ENCODE measurements at places on chromosomes 3 and 15. TPM values are rescaled to one million over a fixed set of nuclear protein-coding genes. Genes with fewer than 3 reads are reported as not detected.

DNA sequence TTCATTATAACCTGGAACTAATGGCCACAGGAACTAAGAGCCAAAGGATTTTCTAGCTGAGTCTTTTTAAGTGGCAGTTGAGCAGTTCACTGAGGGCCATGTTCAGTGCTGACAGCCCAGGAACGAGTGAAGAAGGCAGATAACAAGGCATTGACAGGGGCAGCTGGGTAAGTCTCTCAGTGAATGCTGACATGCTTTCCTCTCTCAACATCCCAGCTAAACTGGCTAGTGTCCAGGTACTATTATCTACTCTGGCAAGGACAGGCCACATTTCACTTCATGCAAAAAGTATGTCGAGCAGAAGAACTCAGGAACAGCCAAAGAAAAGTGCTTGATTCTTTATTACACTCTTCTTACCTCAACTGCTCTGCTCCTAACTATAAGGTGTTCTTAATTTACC lies 515.9 kb downstream of the NLGN1 start:
- no peak for DNase-seq

- no peak for DNase-seq
Observed at GRCh38 chr3:74639681-74640080, 25.2 kb upstream of the CNTN3 start.

DNA sequence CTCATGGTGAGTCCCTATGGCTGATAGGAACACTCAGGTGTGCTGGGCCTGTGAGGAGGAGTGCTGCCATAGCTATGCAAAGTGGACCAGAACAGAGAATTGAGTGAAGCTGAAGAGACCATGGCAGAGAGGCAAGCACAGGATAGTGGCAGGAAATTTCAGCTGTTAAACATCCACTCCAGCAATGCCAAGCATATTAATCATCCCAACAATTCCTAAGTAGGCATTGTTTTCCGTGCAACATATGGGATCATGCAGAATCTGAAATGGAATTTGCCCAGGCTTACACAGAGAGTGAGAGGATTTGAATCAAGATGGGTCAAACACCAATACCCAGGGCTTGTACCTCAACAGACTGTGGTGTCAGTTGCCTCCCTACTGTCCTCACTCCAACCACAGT lies 582.6 kb upstream of the UBE2E2 start:
- DNase-seq: no peak

DNA sequence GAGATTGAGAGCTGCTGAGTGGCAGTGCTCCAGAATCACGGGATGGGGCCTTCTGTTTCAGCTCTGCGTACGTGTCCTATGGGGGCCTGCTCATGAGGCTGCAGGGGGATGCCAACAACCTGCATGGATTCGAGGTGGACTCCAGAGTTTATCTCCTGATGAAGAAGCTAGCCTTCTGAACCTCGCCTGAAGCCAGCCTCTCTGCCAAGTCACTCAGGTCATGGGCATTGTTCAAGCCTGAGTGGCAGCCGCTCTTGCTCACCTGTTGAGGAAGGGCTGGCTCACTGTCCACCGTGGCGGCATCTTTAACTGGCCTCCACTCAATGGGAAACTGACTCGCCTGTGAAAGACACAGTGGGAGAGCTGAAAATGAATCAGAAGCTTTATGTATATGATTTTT lies 6.6 kb downstream of the POLR2H start:
- DNase-seq: no peak

DNA sequence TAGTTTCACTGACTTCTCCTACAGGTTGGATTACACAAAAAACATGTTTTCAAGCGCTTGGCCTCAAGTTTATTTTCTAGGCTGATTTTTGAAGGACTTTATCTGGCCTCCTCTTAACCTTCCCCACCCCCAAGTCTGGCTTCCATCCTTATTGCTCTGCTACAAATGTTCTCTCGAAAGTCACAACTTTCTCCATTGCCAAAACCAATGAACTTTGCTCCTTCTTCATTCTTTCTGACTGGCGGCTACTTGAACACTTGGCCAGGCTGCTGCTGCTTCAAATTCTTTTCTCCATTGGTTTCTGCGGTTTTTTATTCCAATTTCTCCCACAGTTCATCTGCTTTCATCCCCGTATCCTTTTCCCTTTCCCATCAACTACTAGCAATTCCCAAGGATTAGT lies 106.6 kb downstream of the TOP2B start:
- no peak for DNase-seq

GRCh38 chr3:57855281-57855680 lies 99.2 kb downstream of the SLMAP start:
- no peak for DNase-seq

DNA sequence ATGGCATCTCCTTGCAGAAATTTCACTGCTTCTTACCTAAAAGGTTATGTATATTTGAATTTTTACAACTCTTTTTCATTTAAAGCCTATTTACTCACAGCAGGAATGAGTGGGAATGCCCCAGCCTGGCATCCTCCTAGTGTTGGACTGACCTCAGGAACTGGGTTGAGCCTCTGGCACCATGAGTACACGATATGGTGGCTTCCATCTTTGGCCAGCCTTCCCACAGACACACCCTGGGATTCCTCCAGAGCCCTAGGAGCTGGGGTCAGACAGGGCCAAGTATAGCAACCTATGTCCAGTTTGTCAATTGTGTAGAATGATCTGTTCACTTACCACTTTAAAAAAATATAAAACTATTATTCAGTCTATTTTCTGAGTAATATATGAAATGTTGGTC lies 57.2 kb upstream of the HEG1 start:
- no peak for DNase-seq

GRCh38 chr15:64222573-64223366 lies 59.9 kb upstream of the PPIB start:
- DNase-seq: no peak

DNA sequence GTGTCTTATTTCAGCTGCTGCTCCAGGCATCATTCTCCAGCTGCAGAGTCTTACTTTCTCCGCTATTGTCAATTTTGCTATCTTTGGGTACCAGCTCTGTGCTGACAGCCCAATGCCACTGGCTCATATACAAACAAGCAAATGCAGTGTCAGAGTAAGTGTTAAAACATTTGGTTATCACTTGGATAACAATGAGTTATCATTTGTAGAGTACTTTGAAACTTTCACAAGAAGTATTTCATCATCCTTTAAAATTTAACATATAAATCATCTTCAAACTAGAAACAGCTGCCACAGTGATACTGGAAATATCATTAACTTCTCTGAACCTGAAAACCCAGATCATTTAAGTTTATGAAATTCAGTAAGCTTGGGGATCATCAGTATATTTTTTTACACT lies 13.8 kb downstream of the TSPAN3 start:
- no peak for DNase-seq

GRCh38 chr15:20356911-20357480 lies 184.6 kb downstream of the GOLGA6L6 start:
- DNase-seq: no peak

- no peak for DNase-seq
Observed at GRCh38 chr15:80202641-80203360, 49.2 kb downstream of the CTXND1 start.

GRCh38 chr3:188589071-188589470 lies 435.1 kb downstream of the LPP start:
- no peak for DNase-seq

GRCh38 chr3:171807806-171808205 lies 2.5 kb downstream of the PLD1 start:
- DNase-seq: no peak

DNA sequence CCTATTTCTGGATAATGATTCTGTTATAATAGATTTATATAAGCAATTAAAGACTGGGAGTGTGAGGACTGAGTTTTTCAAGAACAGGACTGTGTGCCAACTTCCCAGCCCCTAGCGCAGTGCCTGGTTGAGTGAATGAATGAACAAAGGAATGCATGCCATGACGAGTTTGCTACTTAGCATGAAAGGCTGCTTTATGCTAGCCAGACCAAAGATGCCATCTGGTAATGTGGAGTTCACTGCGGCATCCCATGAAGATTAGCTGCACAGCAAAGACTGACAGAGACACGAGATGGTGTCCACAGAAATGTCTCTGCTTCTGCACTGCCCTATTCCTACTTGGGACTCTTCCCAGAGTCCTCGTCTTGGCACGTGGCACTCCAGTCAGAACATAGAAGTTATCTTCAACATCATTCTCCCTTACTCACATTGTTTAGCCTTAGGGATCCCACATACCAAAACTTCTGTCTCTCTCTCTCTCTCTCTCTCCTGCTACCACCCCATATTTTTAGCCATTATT lies 283.9 kb upstream of the CTNNB1 start:
- no peak for DNase-seq

- no peak for DNase-seq
Observed at GRCh38 chr3:117272876-117273523, 563.4 kb downstream of the TUSC7 start.

DNA sequence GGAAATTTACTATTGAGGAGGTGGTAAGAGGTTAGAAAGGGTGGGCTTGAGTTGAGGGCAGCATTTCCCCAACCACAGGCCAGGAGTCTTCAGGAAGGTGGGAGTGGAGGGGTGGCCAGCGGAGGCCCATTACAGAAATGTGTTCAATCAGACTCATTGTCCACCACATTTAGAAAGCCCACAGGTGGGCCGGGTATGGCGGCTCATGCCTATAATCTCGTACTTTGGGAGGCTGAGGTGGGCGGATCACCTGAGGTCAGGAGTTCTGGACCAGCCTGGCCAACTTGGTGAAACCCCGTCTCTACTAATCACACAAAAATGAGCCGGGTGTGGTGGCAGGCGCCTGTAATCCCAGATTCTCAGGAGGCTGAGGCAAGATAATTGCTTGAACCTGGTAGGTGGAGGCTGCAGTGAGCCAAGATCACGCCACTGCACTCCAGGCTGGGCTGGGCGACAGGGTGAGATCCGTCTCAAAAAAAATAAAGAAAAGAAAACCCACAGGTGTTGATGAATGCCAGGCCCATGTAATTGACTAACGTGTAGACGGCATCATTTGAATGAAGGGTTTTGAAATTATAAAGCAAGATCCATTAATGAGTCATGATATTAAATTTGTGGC lies 12.2 kb upstream of the SYNM start:
- DNase-seq: peak; percentile 36

DNA sequence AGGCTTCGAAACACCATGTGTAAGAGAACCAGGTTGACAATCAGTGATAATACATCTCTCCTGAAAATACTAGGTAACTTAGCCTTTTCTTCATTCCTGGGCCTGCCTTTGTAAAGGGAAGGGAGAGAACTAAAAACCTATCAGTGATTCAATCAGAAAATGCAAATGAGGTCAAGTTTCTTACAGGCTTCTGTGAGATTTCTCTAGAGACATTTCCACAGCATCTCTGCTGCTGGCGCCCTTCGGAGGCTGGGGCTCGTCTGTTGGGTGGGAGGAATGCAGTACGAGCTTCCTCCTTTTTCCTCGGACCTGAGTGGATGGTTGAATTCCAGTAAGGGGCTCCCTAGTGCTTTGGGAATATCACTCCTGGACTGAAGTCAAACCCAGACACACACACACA lies 340.4 kb upstream of the ICE2 start:
- no peak for DNase-seq

- no peak for DNase-seq
Observed at GRCh38 chr3:11312166-11312565, 40.0 kb downstream of the ATG7 start.

Gene CYP1A2
- total RNA-seq: not detected

Gene SST
- 553 TPM for total RNA-seq

Gene GPR176
- total RNA-seq: 0.95 TPM

Gene NOX5
- 0.12 TPM for total RNA-seq

Gene SIDT1
- 0.83 TPM for total RNA-seq

Gene TPRA1
- total RNA-seq: 35.2 TPM

Gene XIRP1
- 0.12 TPM for total RNA-seq
